ENCODE measurements at places on chromosomes 6 and 20.

DNA sequence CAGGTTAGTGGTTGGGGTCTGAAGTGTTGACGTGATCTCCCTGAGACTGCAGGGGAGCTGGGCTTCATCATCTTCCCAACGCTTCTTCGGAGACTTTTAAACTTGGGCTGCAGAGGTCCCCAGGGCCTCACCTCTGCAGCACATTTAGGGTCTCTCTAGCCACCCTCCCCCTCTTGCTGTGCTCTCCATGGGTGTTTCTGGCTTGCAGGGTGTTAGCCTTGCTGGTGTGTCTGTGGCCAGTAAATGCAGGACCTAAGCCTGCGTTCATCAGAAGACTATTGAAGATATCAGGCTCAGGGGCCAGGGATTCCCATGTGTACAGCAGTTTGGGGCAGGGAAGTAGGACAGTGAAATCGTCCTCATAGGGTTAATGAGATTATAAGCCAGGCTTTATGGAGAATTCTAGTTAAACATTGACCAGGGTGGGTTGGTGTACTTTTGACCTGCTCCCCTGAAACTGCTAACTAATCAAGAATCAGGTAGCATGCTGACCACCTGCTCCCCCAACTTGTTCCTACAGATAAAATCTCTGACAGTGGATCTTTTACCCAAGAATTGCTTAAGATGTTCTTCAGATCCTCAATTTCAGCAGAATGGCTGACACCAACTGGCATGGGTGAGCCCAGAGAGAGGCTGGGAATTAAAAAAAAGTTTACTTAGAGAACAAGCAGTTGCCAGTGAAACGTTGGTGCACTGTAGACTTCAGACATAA, 3.8 kb upstream of the DDO start:
- no peak for DNase-seq

DNA sequence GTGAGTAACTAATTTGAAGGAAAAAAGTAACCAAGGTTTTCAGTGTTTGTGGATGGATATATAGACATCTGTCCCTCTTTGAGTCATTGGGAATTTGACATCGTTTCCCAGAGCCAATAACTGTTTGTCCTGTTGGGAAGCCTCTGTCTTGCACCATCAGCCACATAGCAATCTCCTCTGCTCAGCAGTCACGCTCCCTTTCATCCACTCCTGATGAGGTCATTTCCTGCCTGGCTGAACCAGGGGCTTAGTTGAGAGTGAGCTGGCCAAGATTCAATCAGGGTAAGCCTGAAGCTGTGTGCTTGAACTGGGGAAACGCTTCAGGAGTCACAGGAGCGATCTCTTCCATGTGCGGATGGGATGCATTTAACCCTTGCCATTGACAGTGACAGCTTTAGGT, 121.5 kb upstream of the FOXQ1 start:
- DNase-seq = no peak

GRCh38 chr6:143515061-143515760, 3.7 kb upstream of the FUCA2 start:
- DNase-seq = no peak

- DNase-seq = no peak
Observed at GRCh38 chr20:20552076-20552475, 160.4 kb downstream of the RALGAPA2 start.

GRCh38 chr6:14375930-14376329, 258.4 kb downstream of the CD83 start:
- no peak for DNase-seq

GRCh38 chr6:50836231-50836630, 17.6 kb downstream of the TFAP2B start:
- no peak for DNase-seq

DNA sequence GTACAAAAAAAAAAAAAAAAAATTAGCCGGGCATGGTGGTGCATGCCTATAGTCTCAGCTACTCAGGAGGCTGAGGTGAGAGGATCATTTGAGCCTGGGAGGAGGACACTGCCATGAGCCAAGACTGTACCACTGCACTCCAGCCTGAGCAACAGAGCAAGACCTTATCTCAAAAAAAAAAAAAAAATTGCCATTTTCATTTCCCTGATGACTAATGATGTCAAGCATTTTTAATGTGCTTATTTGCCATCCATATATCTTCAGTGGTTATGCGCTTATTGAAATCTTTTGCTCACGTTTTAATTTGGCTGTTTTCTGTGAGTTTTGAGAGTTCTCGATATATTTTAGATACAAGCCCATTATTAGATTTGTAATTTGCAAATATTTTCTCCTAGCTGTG, 46.7 kb downstream of the PFDN4 start:
- no peak for DNase-seq

- no peak for DNase-seq
Observed at GRCh38 chr6:151808371-151809241, 1.1 kb downstream of the ESR1 start.
